ENCODE measurements at places on chromosomes 5 and 9.

DNA sequence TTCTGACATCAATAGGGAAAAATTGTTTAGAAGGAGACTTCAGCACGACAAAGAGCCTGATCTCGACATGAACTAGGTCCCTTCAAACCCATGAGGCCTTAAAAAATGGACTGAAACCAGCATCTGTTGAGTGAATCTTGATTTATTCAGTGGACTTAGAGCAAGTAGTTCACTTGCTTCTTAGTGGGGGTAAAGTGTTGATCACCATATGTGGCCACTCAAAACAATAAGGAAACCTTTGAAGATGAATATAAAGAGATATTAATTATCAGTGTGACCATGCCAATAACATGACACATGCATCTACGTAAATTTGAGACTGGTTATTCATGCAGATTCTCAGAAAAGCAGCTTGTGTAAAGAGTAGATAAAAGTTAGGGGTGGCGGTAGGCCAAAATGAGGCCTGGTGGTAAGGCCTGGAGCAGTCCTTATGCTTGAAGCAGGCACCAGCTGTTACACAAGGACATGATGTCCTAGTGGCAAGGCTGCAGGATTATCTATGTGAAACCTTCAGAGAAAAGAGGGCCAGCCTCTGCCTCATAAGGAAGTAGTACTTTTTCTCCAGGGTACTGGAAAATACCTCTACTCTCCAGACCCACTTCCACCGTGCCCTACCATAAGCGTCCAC is 61.3 kb downstream of the S1PR3 start:
- DNase-seq = no peak

DNA sequence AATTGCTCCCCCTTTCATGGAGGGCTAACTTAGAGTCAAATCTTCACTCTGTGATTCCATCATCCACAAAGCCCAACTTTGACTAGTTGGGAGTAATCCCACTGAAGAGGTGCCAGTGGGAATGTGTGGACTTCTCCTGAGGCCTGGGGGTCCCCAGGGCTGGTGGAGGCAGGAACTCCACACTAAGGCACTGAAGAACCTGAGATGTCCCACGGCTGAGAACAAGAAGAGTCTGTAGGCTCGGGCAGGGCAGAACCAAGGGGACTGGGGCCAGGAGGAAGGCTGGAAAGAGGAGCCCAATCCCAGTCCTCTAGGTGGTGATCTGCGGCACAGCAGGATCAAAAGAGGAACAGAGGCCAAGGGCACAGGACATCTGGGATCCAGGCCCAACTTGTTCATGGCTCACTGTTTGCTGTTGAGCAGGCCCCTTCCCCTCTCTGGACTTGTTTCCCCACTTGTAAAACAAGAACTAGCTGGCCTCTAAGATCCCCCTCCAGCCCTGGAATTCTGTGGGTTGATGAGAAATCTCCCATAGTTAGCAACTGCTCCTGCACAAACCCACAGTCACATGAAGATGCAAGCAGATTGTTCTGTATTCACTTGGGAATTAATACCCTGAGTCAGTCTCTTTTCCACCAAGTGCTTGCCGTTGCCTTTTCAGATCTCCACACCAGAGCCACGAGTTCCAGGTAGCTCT is 32.7 kb upstream of the ALDH1B1 start:
- no peak for DNase-seq

- no peak for DNase-seq
Measured at GRCh38 chr9:78552802-78553201, 255.9 kb downstream of the PSAT1 start.

- no peak for DNase-seq
Measured at GRCh38 chr9:132005899-132006298, 73.8 kb downstream of the MED27 start.

GRCh38 chr5:16681876-16682275 is 65.1 kb upstream of the RETREG1 start:
- no peak for DNase-seq

DNA sequence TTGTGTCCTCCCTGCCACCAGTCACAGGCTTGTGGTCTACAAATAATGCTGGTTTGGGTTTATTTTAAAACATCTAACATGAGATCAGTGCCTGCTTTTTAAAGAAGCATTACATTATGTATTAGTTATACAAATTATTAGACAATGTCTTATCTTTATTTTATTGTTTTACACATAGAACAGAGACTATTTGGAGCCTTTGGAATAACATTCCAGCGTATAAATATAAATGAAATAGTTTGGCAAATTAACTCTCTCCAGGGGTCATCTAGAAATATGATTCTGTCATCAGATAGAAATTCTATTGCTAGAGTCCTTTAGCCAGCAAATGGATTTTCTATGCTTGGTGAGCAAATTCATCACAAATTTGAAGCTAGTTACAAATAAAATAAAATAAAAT is 22.4 kb downstream of the MAP1B start:
- DNase-seq = no peak

- DNase-seq = no peak
Measured at GRCh38 chr5:105956456-105957196, 1714.1 kb downstream of the EFNA5 start.

DNA sequence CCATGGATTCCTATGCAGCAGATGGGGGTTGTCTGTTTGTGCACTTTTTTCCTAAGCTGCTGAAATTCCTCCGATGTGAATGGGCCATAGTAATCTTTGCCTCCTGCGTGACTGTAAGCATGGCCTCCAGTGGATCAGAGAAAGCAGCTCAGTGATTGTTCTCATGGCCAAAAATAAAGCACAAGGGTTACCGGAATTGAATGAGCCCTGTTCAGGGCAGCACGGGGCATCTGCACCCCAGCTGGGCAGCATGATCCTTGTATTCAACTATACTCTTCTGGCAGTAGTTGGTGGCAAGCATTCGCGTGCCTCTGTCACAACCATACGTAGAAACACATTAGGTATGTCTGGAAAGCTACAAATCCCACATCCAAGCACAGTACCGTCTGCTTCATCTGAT is 193.9 kb downstream of the RORB start:
- no peak for DNase-seq

- DNase-seq = no peak
Measured at GRCh38 chr5:158965334-158965733, 134.4 kb downstream of the EBF1 start.

GRCh38 chr9:117671468-117671867 is 32.7 kb upstream of the TLR4 start:
- DNase-seq = no peak

GRCh38 chr9:91516777-91517176 is 93.1 kb upstream of the NFIL3 start:
- DNase-seq = no peak

DNA sequence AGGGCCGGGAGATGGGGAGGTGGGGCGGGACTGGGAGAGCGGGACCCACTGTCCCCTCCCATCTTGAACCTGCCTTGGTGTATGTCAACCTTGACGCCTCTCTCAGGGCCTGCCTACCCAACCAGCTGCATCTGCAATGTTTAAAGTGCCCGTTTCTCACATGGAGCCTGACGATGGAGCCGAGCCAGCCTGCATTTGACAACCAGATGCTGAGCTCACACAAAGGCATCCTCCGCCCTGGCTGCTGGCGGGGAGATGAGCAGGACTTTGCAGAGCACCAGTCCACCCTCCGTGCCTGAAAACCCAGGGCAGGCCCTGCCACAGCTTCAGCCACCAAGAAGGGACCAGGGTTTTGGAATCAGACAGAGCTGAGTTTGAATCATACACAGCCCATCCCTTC is 141.1 kb upstream of the SMIM23 start:
- DNase-seq = no peak

- DNase-seq = no peak
Measured at GRCh38 chr5:108278285-108279240, 103.3 kb downstream of the FBXL17 start.

- DNase-seq = no peak
Measured at GRCh38 chr5:11719888-11720481, 184.3 kb downstream of the CTNND2 start.

- peak; percentile 83 for DNase-seq
Measured at GRCh38 chr5:6766604-6767093, 53.4 kb downstream of the TENT4A start.

DNA sequence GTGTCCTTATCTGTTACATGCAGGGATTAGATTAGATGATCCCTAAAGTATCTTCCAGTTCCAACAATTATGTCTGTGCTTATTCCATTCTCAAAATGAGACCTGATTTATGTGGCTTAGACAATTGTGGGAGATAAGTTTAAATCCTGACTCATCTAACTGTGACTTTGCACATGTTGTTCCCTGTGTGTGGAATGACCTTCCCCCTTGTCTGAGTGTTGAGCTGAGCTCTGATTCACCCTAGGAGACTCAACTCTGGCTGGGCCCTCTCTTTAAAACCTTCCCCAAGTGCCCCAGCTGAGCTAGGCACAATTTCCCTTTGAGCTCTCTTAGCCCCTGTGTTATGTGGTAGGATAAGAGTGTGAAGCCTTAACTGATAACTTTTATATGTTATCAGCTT is 118.9 kb upstream of the ELL2 start:
- DNase-seq = no peak

All from CD4-positive, alpha-beta T cell treated with Interleukin-15 for 1 hour (primary cell).